ENCODE measurements at places on chromosomes 5 and 9. TPM values are rescaled to one million over a fixed set of nuclear protein-coding genes. Genes with fewer than 3 reads are reported as not detected.

The IL17B gene
- not detected for total RNA-seq

The ERBIN gene
- 193 TPM for total RNA-seq

The PTPN3 gene
- 0.61 TPM for total RNA-seq

The LIFR gene
- 33.4 TPM for total RNA-seq

The CCL27 gene
- not detected for total RNA-seq

The SSBP2 gene
- total RNA-seq = 37.3 TPM

The WNT8A gene
- total RNA-seq = not detected

The AK6 gene
- 15.7 TPM for total RNA-seq

All from hair follicle dermal papilla cell (primary cell).